ENCODE measurements at places on chromosomes 2 and 18. TPM values are rescaled to one million over a fixed set of nuclear protein-coding genes. Genes with fewer than 3 reads are reported as not detected.

SLC39A10 gene
- polyA plus RNA-seq, result 8.5 TPM

MAB21L4 gene
- polyA plus RNA-seq, result 2.0 TPM

MRPL19 gene
- polyA plus RNA-seq, result 7.5 TPM

C1QL2 gene
- 0.07 TPM for polyA plus RNA-seq

HOXD1 gene
- 0.28 TPM for polyA plus RNA-seq

FBLN7 gene
- 1.0 TPM for polyA plus RNA-seq

HNMT gene
- 32.7 TPM for polyA plus RNA-seq

CELF4 gene
- 10.0 TPM for polyA plus RNA-seq

ZNF516 gene
- polyA plus RNA-seq, result 5.4 TPM

ARL4C gene
- 2.8 TPM for polyA plus RNA-seq
